ENCODE measurements at places on chromosomes 2 and 18. TPM values are rescaled to one million over a fixed set of nuclear protein-coding genes. Genes with fewer than 3 reads are reported as not detected.
A peak's percentile ranks its signal among the peaks of the same experiment; 100 is the strongest.

Gene SLC16A14
- 8.2 TPM for total RNA-seq

Gene TUBA3E
- not detected for total RNA-seq

Gene FBXO36
- total RNA-seq: 9.3 TPM

Gene RAD51AP2
- total RNA-seq: 0.46 TPM

Gene PLGLB1
- total RNA-seq: 0.92 TPM

Gene SLC8A1
- 30.5 TPM for total RNA-seq

Gene FAM228A
- total RNA-seq: 0.80 TPM

Gene FAM124B
- 21.4 TPM for total RNA-seq

Gene TMEM214
- 34.3 TPM for total RNA-seq

GRCh38 chr2:130241041-130241707, 42.9 kb upstream of the TUBA3E start:
- H3K27ac ChIP-seq: no peak overlapping the region
- no peaks in the 10 kb centered on the region for H3K4me1 ChIP-seq
- H3K27me3 ChIP-seq: no peaks in the 10 kb centered on the region

DNA sequence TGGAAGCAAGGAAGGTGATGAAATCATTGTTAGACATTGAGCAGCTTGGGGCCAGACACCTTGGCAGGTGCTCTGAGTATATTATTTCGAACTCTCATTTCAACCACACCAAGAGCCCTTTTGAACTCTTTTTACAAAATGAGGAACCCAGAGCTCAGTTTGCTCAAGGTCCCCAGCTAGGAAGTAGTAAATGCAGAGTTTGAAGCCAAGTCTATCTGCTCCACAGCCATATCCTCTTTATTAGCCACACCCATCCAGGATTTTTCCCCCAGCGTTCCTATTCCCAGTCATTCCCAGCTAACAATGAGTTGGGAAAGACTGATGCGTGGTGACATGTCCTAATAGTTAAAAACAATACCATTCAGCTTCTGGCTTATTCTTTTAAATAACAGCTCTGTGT, 40.2 kb downstream of the SEMA4F start:
- no peaks in the 10 kb centered on the region for H3K36me3 ChIP-seq
- H3K27ac ChIP-seq: no peak overlapping the region
- H3K4me3 ChIP-seq: no peak overlapping the region
- DNase-seq: no peak

GRCh38 chr2:150695451-150696135, 208.1 kb upstream of the RND3 start:
- H3K27ac ChIP-seq: no peak overlapping the region
- no peaks in the 10 kb centered on the region for H3K36me3 ChIP-seq
- no peak for DNase-seq
- no peak overlapping the region for H3K4me3 ChIP-seq
- H3K4me1 ChIP-seq: no peaks in the 10 kb centered on the region

DNA sequence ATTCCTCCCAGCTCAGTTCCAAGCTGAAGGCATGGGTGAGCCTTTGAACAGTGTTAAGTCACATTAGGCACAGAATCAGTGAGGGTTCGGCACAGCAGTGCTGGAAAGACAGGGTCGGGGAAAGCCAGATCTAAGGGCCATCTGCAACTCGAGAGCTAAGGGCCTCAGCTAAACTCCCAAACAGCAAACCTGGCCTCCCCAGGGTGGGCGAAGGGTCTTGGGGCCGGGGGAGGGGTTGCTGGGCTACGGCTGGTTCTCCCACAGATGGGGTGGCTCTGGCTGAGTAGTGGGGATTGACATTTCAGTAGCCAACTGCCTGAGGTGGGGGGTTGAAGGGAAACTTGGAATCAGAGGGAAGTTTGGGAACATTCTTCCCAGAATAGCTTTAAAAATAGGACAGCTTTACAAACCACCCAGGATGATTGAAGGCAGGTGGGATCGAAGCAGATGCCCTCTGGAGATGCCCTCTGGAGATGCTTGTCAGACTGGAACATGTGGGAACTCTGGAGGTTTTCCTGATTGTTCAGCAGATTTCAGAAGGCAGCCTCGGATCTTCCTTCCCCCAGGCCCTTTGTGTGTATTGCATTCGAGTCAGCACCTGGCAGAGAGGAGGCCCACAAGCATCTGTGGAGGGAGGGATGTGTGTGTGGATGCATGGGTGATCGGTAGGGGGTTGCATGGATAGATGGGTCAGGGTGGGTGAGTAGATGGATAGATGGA, 156.4 kb downstream of the SMAD7 start:
- DNase-seq: no peak
- no peak overlapping the region for H3K4me3 ChIP-seq
- H3K27ac ChIP-seq: no peak overlapping the region
- H3K36me3 ChIP-seq: no peaks in the 10 kb centered on the region
- H3K27me3 ChIP-seq: no peaks in the 10 kb centered on the region
- H3K4me1 ChIP-seq: peaks cover 10% of the 10 kb centered on the region

- H3K27me3 ChIP-seq: peaks cover 13% of the 10 kb centered on the region
- H3K4me1 ChIP-seq: no peaks in the 10 kb centered on the region
- H3K27ac ChIP-seq: no peak overlapping the region
- no peaks in the 10 kb centered on the region for H3K36me3 ChIP-seq
Observed at GRCh38 chr18:12113999-12114646, 20.5 kb downstream of the ANKRD62 start.

- H3K4me3 ChIP-seq: no peak overlapping the region
- no peaks in the 10 kb centered on the region for H3K36me3 ChIP-seq
- DNase-seq: no peak
Observed at GRCh38 chr2:109239720-109240119, 110.7 kb downstream of the SH3RF3 start.

DNA sequence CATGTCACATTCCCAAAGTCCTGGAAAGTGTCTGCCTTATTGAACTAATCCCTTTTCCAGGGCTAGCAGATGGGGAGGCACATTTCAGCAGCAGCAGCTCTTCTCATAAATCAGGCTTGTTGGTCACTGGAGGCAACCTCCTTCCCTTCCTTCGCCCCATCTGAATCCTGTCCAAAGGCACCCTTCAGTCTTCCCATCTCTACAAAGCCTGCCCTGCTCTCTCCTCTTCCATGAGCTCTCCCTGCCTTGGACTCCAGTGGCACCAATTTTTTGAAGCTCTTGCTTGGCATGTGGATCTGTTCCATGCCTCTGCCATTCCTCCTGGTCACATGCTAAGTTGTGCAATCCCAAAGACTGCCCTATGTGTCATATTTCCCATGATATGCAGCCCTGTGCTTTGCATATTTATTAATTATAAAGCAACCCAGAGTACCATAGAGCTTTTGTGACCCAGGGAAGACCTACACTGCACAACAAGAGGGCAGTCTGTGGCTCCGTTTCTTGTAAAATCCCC, 70.3 kb downstream of the ANTXR1 start:
- H3K27me3 ChIP-seq: no peaks in the 10 kb centered on the region
- H3K4me3 ChIP-seq: no peak overlapping the region
- H3K4me1 ChIP-seq: peaks cover 19% of the 10 kb centered on the region
- peaks cover under 1% of the 10 kb centered on the region for H3K36me3 ChIP-seq
- peak; percentile 41 for DNase-seq

- no peaks in the 10 kb centered on the region for H3K4me1 ChIP-seq
- H3K36me3 ChIP-seq: no peaks in the 10 kb centered on the region
- no peak for DNase-seq
- H3K4me3 ChIP-seq: no peak overlapping the region
- H3K27me3 ChIP-seq: no peaks in the 10 kb centered on the region
Observed at GRCh38 chr2:224173933-224174332, 134.8 kb upstream of the SERPINE2 start.

- no peak overlapping the region for H3K4me3 ChIP-seq
- no peaks in the 10 kb centered on the region for H3K36me3 ChIP-seq
- H3K27me3 ChIP-seq: no peaks in the 10 kb centered on the region
- H3K4me1 ChIP-seq: no peaks in the 10 kb centered on the region
Observed at GRCh38 chr2:194062401-194062800, 1594.6 kb upstream of the SLC39A10 start.

GRCh38 chr18:62525608-62526007, 2.8 kb downstream of the ZCCHC2 start:
- H3K4me1 ChIP-seq: peaks cover 7% of the 10 kb centered on the region
- H3K27me3 ChIP-seq: peaks cover 10% of the 10 kb centered on the region
- H3K27ac ChIP-seq: peak overlapping the region; percentile 56
- DNase-seq: no peak

GRCh38 chr2:197286805-197287595, 23.6 kb downstream of the ANKRD44 start:
- no peak overlapping the region for H3K27ac ChIP-seq
- no peak overlapping the region for H3K4me3 ChIP-seq
- no peaks in the 10 kb centered on the region for H3K27me3 ChIP-seq
- peak; percentile 48 for DNase-seq

GRCh38 chr2:106193690-106193976, 468 bp downstream of the UXS1 start:
- H3K36me3 ChIP-seq: no peaks in the 10 kb centered on the region
- DNase-seq: no peak
- H3K27ac ChIP-seq: peak overlapping the region; percentile 92
- H3K27me3 ChIP-seq: no peaks in the 10 kb centered on the region

DNA sequence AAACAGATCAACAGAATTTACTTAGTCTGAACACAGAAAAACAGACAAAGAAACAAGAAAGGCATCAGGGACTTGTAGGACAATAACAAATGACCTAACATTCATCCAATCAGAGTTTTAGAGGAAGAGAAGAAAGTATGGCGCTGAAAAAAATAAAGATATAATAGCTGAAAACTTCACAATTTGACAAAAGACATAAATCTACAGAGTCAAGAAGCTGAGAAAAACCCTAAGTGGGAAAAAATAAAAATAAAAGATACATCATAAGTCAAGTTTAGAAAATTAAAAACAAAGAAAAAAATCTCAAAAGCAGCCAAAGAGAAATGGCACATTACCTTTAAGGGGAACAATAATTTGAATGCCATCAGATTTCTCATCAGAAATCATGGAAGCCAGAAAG, 7.7 kb downstream of the LDAH start:
- no peak for DNase-seq
- H3K4me3 ChIP-seq: no peak overlapping the region
- no peak overlapping the region for H3K27ac ChIP-seq
- H3K36me3 ChIP-seq: no peaks in the 10 kb centered on the region
- H3K4me1 ChIP-seq: no peaks in the 10 kb centered on the region
- no peaks in the 10 kb centered on the region for H3K27me3 ChIP-seq

DNA sequence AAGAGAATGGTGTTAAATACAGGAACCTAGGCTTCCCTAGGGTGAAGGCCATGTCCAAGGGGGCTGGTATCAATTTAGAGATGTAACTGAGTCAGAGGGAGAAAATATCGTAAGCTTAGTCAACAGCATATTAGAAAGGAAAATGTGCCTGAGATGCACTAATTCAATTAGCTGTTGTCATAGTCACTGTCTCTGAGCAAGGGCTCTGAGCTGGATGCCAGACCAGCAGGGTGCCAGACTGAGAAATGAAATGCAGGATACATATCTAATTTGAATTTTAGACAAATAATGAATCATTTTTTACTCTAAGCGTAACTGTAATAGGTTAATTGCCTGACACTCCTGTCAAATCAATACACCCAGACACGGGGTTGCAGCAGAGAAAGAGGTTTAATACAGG, 11.4 kb upstream of the SLC35F6 start:
- no peaks in the 10 kb centered on the region for H3K27me3 ChIP-seq
- H3K27ac ChIP-seq: no peak overlapping the region
- no peaks in the 10 kb centered on the region for H3K4me1 ChIP-seq
- H3K36me3 ChIP-seq: no peaks in the 10 kb centered on the region
- no peak for DNase-seq

DNA sequence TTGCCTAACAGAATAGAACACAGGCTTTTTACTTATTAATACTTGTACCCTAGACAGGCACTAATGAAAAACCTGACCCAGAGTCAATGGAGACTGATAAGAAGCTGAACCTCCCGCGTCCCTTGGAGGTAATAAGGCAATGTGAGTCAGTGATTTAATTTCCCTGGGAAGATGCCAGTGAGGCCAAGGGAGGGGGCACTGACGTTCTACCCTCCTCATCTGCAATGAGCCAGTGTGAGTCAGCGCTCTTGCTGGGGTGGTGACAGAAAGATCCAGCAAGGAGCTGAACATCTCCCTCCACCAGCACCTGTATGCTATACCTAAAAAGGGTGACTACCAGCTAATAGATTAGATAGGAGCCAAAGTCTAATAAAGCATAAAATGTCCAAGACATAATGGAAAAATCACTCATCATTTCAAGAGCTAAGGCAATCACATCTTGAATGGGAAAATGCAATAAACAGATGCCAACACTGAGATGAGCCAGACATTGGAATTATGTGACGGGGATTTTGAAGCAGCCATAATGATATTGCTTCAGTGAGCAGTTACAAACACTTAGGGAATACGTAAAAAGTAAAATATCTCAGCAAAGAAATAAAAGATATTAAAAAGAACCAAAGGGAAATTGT, 116.9 kb downstream of the TPGS2 start:
- H3K27me3 ChIP-seq: no peaks in the 10 kb centered on the region
- H3K27ac ChIP-seq: no peak overlapping the region
- DNase-seq: no peak
- H3K36me3 ChIP-seq: no peaks in the 10 kb centered on the region

DNA sequence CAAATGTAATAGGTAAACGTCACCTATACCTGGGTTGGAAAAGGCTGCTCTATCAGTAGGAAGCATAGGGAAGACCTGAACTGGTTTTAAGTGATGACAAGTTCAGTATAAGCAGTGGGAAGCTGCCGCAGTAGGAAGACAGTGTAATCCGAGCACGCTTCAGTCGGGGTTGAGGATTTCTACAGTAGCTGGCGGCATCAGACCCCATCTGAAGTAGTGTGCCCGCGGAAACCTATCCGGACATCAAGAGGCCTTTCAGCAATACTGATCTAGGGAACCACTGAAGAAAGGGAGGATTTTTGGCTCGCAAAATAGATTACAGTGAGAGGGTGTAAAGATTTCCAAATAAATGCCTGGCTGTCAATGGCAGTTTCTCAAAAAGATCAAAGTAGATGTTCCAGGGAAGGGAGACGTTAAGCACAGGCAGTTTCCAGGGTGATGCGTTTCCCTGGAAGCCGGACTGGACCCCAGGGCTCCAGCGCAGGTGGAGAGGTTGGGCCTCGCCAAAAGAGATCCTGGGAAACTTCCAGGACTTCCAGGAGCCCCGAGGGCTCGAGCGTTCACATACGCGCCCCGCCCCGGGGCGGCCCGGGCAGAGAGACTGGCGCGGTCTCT, 5.3 kb downstream of the LOXL3 start:
- H3K4me3 ChIP-seq: peak overlapping the region; percentile 63
- no peak for DNase-seq
- peak overlapping the region; percentile 30 for H3K27ac ChIP-seq

GRCh38 chr2:12663306-12664037, 53.3 kb upstream of the TRIB2 start:
- H3K27ac ChIP-seq: no peak overlapping the region
- H3K36me3 ChIP-seq: no peaks in the 10 kb centered on the region
- H3K4me3 ChIP-seq: no peak overlapping the region
- no peaks in the 10 kb centered on the region for H3K27me3 ChIP-seq

- no peaks in the 10 kb centered on the region for H3K4me1 ChIP-seq
- no peaks in the 10 kb centered on the region for H3K27me3 ChIP-seq
- H3K4me3 ChIP-seq: no peak overlapping the region
- H3K27ac ChIP-seq: no peak overlapping the region
- DNase-seq: no peak
Observed at GRCh38 chr18:27428120-27428519, 243.0 kb upstream of the CHST9 start.
